ENCODE measurements at places on chromosomes 16 and 17.

GRCh38 chr17:55159251-55159650 lies 105.5 kb upstream of the HLF start:
- DNase-seq, result peak; percentile 25

DNA sequence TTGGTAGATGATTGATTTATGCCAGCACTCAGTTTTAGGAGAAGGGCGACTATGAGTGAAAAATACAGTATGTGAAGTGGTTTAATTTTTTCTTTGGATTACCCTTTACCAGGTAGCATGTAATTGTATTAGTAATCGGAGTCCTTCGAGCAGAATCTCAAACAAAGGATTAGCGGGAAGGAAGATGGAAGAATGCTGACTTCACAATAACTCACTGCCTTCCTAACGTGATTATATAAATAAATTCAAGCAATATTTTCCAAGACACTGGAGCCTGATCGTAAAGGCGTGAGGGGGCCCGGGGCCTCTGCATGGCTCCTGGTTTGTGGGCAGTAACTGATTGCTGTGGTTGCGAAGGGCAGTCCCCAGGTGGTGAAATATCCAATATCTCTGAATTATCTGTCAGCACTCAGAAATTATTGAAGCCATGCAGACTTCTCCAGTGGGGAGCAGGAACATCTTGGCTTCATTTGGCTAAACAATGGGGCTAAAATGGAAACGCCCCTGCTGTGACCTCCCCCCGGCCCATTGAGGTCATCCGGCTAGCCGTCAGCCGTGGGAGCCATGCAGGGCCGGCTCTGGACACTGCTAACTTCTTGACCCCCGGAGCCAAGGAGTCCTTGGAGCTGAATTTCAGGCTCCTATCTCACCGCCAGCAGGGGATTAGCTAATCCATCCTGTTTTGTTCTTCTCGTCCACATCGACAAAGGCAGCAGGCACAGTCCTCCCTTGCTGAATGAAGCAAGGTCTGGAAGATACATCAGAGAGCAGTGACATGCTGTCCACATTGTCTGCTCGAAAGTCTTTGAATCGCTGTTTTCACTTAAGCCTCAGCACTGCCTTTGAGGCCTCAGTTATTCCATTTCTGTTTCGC lies 295.9 kb upstream of the N4BP1 start:
- no peak for DNase-seq

GRCh38 chr17:52789829-52790228 lies 631.3 kb upstream of the CA10 start:
- DNase-seq, result no peak

- DNase-seq, result no peak
Measured at GRCh38 chr16:79250502-79251098, 349.9 kb downstream of the MAF start.

DNA sequence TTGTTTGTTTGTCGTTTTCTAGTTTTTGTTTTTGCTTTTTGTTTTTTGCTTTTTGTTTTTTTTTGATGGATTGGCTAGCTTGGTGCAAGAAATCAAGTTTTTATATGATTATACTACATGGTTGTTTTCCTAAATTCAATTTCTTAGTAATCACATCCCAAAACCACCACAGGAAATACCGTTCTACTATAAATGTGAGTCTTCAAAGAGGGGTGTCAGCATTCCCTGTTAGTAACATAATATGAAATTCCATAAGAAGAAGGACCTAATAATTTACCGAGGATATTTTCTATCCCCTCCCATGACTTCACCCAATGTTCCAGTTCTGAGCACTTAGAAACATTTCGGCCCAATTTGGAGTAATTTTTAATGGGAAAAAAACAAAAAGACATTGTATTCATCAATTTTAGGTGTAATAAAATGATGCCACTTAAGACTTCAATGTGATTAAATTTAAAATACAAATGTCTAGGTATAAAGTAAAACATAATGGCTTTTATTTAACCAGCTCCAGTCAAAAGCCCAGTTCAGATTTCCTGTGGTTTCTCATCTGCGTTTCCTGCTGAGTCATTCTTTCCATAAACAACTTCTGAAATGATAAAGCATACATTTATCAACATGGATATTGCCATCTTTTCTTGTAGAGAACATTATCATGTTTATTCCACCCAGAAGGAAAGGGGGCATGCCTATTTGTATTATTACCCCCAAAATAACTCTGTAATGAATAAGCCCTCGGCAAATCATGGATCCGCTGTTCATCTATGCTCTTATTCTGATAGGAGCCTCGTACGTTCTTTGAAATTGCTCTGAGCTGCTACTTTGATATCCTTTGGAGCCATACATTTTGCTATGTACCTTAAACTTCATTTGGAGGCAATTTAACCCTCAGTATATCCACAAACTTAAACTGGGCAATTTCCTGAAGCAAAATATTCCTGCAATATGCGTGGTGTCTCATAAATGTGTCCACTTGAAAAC lies 28.1 kb downstream of the HSBP1 start:
- peak; percentile 68 for DNase-seq

- DNase-seq, result no peak
Measured at GRCh38 chr17:51185763-51186332, 19.6 kb downstream of the NME2 start.

- peak; percentile 93 for DNase-seq
Measured at GRCh38 chr17:31754239-31754945, 104.7 kb downstream of the COPRS start.

- no peak for DNase-seq
Measured at GRCh38 chr16:84085773-84086172, 31.0 kb downstream of the MBTPS1 start.

DNA sequence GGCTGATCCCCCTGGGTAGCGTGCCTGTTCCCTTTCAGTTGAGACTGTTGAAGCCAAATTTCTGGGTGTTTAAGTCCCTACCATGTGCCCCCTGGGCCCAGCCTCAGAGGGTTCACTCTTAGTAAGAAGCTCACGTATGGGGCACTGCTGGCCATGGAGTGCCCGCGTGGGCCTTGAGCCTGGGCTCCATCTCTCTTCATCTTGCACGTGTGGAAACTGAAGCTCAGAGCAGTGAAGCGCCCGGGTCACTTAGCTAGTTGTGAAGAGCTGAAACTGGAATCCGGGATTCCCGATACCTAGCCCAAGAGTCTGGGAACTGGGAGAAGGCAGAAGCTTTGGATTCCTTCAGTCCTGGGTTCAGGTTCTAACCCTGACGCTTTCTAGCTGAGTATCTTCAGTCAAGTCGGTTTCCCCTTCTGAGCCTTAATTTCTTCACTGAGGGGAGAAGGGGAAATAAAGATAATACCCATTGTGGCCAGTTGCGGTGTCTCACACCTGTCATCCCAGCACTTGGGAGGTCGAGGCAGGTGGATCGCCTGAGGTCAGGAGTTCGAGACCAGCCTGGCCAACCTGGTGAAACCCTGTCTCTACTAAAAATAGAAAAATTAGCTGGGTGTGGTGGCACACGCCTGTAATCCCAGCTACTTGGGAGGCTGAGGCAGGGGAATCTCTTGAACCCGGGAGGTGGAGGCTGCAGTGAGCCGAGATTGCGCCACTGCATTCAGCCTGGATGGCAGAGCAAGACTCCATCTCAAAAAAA lies 103.9 kb downstream of the OR1D5 start:
- DNase-seq, result no peak

DNA sequence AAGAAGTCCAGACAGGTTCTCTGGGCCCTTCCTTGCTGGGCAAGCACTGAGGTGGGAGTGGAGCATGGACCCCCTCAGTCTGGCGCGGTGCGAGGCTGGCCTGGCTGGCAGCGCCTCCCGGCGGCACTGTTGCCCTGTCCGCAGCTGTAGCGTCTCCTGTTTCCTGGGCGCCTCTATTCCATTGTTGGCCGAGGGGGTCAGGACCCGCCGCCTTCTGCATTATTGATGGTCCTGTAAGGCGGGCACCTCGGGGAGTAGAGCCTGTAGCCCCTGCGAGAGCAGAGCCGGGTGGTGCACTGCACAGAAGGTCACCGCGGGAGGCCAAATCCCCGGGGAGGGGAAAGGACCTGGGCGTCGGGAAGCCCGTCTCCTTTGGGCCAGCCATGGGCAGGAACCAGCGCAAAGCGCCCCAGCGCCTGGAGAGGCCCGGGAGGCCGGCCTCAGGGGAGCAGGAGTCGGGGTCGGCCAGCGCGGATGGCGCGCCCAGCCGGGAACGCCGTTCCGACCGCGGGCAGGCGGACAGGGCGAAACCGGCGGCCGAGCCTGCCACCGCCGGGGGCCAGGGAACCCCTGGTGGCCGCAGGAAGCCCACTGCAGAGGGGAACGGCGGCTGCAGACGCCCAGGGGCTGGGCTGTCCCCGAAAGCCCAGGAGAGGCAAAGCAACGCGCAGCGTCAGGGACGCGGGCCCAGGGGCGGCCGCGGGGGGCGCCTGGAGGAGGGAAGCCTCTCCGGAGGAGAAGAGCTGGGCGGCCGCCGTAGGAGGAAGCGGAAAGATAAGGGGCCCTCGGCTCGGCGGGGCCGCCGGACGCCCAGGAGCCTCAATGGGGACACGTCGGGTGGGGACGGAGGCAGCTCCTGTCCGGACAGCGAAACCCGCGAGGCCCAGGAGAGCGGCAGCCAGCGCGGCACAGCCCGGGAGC lies at the start of gene MYO15B:
TSS of gene MYO15B (plus strand) at position 126 of the 921 bp plus-strand sequence. CDS start at position 384, 258 bp downstream.
- no peak for DNase-seq

- peak; percentile 52 for DNase-seq
Measured at GRCh38 chr17:40307001-40307730, 1.8 kb upstream of the RARA start.

DNA sequence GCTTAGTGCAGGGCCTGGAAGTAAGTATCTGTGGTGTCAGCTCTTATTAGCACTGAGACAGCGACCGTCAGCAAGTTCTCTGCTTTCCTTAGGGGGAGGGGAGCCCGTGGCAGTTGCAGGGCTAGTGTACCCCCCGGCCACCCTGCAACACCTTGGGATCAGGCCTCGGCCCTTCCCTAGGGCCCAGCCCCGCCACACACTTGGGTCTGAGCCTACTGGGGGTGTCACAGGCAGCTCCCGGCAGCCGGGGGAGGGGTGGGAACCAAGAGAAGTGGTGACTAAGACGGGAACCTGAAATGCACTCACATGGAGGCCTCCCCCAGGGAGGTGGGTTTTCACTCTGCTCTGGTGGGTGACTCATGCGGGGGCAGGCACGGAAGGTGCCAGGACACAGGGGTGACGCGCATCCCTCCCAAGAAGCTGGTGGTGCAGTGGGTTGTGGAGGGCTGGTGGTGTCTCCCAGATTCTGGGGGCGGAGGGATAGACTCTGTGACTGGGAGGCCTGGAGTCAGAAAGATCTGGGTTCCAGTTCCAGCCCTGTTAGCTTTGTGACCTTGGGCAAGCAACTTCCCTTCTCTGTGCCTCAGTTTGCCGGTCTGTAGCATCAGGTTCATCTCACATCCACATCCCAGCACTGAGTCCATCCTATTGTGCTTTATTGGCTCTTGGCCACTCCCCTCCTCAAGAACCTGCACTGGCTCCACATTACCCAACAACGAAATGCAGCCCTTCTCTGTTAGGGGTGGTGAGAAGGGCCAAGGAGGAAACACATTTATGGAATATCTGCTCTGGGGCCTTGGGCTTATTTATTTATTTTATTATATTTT lies 44.5 kb downstream of the LAT start:
- peak; percentile 97 for DNase-seq

- DNase-seq, result peak; percentile 11
Measured at GRCh38 chr17:67718325-67718941, 697 bp downstream of the NOL11 start.

DNA sequence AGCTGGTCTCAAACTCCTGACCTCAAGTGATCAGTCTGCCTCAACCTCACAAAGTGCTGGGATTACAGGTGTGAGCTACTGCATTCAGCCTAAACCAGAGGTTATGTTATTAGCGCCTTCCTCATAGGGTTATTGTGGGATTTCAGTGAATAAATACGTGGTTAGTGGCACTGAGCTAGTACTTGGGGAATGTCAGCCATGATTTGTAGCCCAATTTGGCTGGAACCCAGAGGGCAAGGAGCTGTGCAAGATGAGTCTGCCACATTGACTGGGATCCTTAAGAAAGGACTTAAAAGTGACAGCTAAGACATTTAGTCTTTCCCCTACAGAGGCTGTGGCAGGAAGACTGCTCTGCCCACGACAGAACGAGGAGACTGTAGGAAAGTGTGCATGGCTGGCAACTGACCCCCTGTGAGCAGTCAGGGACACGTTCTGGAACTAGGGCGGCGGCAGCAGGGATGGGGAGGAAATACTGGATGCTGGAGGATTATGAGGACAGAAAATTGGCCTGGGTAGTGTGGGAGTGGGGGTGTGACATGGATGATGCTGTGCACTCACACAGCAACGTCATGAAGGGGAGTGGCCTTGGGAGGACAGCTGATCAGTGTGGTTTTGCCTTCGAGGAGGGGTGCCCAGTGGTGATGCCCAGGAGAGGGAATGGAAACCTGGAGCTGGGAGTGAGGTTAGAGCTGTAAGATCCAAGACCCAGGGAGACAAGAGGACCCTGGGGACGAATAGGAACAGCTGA lies 14.6 kb downstream of the ATP5PD start:
- peak; percentile 47 for DNase-seq
